ENCODE measurements at places on chromosomes 7 and 10.

DNA sequence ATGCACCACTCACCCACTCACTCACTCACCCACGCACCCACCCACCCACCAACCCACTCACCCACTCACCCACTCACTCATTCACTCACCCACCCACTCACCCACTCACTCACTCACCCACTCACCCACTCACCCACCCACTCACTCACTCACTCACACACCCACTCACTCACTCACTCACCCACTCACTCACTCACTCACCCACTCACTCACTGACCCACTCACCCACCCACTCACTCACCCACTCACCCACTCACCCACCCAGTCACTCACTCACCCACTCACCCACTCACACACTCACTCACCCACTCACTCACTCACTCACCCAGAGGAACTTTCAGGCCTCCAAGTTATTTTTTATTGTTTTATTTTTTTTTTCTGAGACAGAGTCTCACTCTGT is 93.1 kb upstream of the MKI67 start:
- DNase-seq: no peak

- no peak for DNase-seq
These were observed 3.4 kb upstream of the HTRA1 start for GRCh38 chr10:122457934-122458333.

DNA sequence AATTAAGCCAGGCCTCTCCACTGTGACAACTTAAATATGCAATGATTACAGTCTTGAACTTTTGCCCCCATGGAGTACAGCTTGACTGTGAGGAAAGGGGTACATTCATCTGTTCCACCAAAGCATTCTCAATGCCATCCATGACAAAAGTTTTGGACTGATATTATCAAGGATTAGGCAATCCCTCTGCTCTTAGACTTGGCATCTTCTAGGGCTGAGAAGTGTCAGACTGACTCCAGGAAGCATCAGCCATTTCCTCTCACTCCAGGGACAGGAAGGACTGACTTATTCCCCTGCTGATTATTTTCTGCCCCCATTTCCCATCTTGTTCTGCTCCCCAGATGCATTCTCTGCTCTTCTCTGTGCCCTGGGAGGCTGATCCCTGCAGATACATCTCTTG is 69.7 kb downstream of the ZNF365 start:
- DNase-seq: no peak

GRCh38 chr10:5752301-5752871 is 60.8 kb downstream of the GDI2 start:
- DNase-seq: no peak

- no peak for DNase-seq
These were observed 11.7 kb downstream of the POLL start for GRCh38 chr10:101576211-101576863.

- DNase-seq: no peak
These were observed 135.8 kb downstream of the KMT2E start for GRCh38 chr7:105149827-105150226.

DNA sequence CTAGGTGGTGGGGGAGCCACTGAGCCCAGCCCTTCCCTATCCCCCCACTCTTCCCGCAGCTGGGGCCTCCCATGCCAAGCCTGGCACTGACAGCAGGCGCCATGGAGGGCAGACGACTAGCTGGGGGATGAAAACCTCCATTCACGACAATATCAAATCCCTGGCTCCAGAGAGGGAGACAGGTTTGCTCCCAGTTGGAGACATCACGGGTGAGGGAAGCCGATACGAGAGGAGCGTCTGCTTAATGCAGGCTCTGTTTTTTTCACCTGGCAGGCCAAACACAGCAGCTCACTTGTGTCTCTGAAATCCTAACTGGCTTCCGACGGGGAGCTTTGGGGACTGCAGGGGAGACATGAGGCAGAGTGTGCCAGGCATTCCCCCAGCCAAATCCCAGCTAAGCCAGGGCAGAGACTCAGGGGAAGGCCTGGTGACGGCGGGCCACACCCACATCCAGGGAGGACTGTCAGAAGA is 307.4 kb upstream of the ZMIZ1 start:
- no peak for DNase-seq

GRCh38 chr7:44384586-44385433 is 59.4 kb upstream of the CAMK2B start:
- DNase-seq: no peak

DNA sequence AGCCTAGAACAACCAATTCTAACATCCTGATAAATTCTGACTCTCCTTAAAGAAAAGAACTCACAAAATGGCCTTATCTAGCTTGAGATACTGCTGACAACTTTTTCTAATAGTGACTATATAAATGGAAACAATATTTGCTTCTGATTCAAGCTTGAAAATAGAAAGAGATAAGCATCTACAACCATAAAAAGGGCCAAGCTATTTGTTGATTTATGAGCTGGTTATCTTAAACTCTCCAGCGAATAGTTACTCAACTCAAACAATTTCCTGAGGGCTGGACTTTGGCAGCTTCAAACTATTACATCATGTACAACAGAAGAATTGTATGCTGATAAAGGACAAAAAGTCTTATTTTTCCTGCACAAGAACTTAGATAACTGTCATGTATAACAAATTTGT is 4.6 kb downstream of the USP54 start:
- no peak for DNase-seq

- DNase-seq: no peak
These were observed 1.2 kb upstream of the AKR1E2 start for GRCh38 chr10:4824791-4825310.

DNA sequence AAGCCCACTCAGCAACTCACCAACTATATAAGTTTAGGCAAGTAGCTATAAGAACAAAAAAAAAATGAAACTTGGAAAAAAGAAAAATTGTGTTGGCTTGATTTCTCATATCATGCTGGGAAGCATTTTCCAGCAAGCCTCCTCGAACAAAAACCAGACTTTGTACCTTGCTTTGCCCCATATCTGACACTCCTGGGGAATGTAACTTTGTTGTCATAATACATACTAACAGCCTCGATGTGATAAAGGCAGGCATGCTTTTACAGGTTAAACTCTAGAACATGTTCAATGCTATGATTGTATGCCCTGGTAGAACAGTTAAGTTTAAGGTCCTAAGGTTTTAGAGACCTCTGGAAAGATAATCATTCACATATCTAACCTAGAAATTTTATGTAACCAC is 11.6 kb downstream of the CFAP43 start:
- DNase-seq: no peak

- no peak for DNase-seq
These were observed 46.2 kb upstream of the FEZF1 start for GRCh38 chr7:122350701-122351100.

DNA sequence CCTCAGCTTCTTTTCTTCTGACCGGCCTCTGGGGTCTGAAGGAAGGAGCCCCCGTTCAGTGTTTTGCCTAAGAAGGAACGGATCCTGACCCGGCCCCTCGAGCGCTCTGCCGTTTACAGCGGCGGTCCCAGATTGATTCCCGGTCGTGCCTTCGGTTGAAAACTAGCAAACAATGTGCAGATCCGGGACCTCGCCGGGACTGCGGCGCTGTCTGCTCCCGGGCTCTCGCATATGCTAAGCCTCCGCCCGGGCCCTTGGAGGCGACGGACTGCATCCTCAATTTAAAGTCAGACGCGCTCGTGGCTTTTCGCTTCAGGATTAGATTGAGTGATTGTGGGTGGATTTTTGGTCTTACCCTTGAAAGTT is 559 bp downstream of the DBF4 start:
- peak; percentile 43 for DNase-seq

DNA sequence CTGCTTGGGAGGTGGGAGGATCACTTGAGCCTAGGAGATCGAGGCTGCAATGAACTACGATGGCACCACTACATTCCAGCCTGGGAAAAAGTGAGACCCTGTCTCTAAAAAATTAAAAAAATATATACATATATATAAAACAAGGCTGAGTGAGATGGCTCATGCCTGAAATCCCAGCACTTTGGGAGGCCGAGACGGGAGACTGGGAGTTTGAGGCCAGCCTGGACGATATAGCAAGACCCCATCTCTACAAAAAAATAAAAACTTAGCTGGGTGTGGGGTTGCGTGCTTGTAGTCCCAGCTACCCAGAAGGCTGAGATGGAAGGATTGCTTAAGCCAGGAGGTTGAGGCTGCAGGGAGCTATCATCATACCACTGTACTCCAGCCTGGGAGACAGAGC is 87.6 kb downstream of the CARD11 start:
- no peak for DNase-seq

- DNase-seq: no peak
These were observed 234.5 kb downstream of the PARD3 start for GRCh38 chr10:34580643-34581042.

GRCh38 chr7:122035876-122036275 is 108.2 kb downstream of the AASS start:
- no peak for DNase-seq

- no peak for DNase-seq
These were observed 62.6 kb downstream of the EBF3 start for GRCh38 chr10:129901389-129902006.

- no peak for DNase-seq
These were observed 3.9 kb upstream of the MYL7 start for GRCh38 chr7:44144968-44145478.

DNA sequence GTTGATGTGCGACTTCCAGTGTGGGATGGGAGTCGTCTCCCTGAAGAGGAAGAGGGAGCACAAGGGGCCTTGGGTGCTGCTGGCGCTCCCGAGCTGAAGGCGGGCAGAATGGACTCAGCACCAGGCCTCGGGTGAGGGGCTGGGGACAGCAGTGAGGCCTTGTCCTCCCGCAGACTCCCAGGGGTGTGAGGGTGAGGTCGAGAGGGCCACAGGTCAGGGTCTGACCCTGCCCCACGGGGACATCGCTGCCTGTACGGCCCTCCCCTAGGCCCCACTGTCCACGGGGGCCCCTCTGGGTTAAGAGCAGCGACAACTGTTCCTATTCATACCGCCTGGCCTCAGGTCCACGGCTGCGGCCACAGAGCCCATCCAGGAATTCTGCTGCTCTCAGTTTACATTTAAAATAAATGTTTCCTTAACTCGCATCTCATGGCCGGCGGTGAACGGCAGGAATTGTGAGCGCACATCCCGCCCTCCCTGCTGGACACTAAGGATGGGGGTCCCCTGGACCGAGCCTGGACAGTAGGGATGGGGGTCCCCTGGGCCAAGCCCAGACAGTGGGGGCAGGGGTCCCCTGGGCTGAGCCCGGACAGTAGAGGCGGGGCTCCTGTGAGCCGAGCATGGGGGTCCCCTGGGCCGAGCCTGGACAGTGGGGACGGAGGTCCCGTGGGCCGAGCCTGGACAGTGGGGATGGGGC is 61.7 kb downstream of the PDGFA start:
- no peak for DNase-seq

DNA sequence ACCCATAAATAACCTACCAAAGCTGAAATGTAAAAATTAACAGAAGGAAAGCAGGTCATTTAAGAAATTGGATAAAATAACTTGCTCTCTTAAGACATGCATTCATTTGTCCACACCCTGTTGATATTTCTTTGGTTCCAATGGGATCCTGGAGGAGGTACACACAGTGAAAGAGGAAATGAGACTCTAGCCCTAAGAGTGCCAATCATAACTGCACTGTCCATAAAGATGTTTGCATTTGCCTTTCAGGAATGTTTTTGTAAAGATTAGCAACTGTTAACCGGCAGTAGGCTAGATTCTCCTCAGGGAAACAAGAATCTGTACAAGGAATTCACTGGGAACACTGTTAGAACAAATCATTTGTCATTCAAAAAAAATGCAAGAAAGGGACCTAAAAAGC is 61.0 kb downstream of the MEOX2 start:
- DNase-seq: no peak

GRCh38 chr10:122459561-122460273 is 1.6 kb upstream of the HTRA1 start:
- DNase-seq: no peak

- DNase-seq: no peak
These were observed 27.3 kb downstream of the CSTF2T start for GRCh38 chr10:51672039-51672535.

GRCh38 chr10:133088956-133089800 is 1.5 kb downstream of the ADGRA1 start:
- no peak for DNase-seq

DNA sequence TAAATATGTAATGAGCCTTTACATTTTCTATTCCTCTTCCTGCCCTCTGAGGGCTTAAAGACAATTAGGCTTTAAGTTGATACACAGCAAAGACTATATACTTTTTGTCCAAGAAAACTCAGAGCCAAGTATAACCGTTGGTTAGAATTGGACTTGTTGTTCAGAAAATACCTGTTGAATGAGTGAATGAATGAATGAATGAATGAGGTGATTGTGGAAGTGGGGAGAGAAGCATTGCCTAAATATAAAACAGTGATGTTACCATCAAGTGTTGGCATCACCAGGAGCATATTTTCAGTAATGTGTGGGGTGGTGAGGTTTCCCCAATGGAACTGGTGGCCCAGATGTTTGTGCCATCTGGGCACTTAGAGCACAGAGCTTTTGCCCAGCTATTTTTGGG is 106.9 kb downstream of the AOAH start:
- no peak for DNase-seq
